Dorsolateral prefrontal cortex (tissue), 122 donors: ENCODE measurements at places on chromosomes 2 and 18.
A peak's percentile ranks its signal among the peaks of the same experiment; 100 is the strongest.

GRCh38 chr2:230671117-230671516 lies 41.5 kb upstream of the CAB39 start:
- no peak for DNase-seq

DNA sequence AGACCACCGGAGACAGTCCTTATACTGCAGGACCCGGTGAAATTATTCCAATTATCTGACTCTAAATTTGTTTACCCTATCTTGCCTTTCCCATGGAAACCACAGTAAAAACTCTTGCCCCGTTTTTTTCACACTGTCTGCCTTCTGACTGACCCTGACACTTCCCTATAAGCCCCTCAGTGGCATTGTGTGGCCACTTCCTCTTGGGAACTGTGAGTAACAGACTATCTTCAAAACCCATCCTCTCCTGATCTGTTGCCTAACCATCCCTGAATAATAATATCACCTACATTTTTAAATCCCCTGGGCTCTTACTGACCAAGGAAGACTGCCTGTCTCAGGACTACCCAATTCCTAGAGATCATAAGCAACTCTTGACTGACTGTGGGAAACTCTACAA lies 42.6 kb upstream of the RNF152 start:
- DNase-seq: no peak

DNA sequence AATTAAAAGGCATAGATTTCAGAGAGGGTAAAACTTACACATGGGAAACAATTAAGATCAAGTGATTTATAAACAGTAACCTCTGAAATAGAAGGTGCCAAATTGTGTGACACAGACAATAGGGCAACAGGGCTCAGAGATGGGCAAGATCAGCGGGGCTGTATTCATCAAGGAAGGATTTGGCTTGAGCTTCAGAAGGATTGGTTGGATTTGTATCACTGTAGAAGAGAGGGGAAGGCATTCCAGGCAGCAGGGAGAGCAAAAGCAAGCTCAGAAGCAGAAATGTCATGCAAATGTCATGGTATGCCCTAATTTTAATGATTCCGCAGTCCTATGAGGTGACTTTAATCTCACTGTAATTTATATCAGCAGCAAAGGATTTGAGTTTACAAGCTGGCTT lies 415.0 kb upstream of the NRP2 start:
- no peak for DNase-seq

DNA sequence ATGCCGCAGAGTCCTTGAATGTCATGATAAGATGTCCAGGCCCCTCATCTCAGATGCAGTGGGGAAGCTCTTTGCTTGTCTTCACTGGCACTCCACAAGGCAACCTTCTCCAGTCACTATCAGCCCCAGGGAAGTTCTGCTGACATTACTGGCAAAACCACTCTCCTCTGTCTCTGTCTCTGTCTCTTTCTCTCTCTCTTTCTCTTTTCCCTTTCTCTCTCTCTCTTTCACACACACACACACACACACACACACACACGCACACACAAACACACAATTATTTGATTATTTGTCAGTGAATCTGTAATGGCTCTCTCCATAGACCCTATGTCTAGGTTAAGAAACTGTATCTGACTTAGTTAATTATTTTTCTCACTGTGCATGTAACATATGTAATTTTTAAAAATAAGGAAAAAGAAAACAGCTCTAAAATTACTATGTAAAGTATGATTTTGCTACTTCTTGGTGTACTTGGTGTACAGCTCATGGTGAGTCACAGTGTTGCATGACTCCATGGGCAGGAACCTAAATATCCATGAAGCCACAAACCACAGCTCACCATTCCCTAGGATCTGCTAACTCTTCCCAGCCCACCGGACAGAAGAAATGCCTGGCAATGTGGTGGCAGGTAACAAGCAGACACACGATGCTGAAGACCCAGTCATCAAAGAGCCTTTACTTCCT lies 594.9 kb upstream of the ID2 start:
- no peak for DNase-seq

- peak; percentile 9 for DNase-seq
Observed at GRCh38 chr2:120712180-120712681, 23.4 kb upstream of the GLI2 start.

DNA sequence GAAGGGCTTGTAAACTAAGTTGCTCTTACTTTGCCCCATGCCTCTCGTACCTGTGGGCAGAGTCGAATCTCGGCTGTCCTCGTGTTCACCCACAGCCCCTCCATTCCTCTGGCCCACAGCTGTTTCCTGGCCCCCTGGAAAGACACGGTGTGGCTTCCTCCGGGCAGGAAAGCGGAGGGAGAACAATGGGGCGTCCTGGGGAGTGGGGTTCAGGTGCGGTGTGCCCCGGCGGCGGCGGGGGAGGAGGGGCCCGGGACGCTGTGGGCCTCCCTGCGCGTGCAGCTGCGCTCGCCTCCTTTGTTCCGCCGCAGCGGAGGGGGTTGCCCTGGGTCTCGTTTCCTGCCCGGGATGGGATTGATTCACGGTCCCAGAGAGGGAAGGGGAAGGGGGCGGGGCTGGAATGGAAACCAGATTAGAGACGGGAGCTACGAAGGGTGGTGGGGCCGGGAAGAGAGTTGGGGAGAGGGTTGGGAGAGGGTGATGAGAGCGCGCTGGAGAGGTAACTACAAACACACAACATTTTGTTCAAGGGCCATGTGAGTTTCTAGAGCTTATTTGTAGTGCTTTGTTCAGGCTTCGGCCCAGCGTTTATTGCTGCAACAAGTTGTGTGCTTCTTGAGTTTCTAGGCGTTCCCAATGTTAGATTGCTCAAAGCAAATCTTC lies 796 bp downstream of the MYO1B start:
- DNase-seq: no peak

DNA sequence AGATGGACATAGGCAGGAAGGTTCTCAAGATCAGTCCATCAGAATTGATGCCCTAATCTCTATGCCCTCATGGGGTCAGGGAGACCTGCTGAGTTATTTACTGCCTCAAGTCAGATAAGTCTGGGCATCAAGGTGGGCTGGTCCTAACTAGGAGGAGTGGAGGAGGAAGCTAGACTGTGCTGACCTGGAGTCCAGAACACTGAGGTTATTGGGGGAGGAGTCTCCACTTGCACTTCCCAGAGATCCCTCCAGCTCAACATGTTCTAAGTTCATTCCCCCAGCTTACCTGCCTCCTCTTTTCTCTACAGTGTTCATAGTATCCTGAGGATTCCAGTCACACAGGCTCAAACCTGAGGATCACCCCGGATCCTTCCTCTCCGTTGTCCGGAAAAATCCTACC lies 19.3 kb downstream of the EVA1A start:
- no peak for DNase-seq

DNA sequence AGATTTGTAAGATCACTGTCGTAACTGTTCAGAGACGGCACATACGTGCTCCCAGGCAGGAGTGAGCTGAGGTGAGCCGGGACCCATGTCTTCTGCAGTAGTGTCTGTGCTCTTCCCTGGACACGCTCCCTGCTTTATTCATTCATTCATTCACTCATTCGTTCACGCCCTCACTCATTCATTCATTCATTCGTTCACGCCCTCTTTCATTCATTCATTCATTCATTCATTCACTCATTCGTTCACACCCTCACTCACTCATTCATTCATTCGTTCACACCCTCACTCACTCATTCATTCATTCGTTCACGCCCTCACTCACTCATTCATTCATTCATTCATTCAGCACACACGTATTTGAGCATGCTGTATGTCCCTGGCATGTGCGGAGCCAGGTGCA lies 207.0 kb downstream of the GLI2 start:
- DNase-seq: no peak

DNA sequence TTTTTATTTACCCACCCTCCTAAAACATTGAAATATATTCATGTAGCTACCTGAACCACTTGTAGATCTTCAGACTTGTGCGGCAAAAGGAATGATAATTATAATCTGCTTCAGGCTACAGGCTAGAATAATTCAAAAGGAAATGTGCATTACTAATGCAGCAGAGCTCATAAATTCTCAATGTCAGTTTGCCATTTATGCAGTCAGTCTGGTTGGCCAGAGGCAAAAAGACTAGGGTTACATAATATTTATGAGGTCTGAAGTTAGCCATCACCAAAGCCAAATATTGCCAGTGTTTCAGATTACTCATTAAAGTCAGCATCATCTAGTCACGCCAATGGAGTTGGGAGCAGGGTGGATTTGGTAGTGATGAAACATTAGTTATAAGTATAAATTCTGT lies 38.9 kb downstream of the METAP1D start:
- DNase-seq: no peak

DNA sequence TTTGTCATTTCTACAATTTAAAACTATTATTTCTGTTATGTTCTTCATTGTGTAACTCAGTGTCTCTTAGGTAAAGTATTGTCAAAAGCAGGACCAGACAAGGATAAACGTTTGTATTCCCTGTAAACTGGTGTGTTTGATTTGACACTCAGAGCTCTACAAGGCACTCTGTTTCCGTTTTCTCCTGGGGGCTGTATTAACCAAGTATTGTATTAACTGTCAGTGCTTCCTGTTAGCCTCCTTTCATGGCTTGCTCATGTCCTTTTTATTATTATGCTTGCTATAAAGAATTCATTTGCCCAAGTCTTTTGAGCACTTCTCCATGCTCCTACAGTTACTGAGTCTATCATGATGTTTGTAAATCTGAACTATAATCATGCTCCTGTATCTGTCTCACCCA lies 323.7 kb downstream of the LPIN1 start:
- DNase-seq: no peak

- no peak for DNase-seq
Observed at GRCh38 chr18:46070815-46071652, 1.0 kb downstream of the PSTPIP2 start.

DNA sequence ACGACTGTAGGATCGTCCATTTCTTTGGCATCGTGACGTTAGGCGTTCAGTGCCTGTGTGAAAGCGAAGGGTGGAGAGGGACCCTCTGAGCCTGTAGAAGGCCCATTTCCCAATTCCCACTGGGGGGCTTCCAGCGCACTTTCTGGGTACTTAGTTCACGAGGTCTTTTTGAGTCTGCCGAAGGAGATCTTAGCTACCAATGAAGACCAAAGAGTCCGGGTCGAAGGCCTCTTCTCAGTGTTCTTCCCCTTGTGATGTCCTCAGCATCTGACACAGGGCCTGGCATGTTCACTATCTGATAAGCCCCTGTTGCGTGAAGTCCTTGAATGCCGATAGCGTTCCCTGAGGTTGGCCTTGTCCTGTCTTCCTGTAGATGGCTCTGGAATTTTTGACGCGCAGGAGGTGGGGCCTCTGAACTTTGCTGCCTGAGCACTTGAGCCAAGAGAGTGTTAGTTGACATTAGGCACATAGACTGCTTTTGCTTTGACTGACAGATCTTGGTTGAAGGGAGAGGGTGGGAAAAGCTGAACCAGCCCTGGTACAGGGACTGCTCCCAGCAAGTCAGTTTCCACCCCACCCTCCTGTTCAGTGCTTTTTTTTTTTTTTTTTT lies 52.8 kb downstream of the LDLRAD4 start:
- no peak for DNase-seq

DNA sequence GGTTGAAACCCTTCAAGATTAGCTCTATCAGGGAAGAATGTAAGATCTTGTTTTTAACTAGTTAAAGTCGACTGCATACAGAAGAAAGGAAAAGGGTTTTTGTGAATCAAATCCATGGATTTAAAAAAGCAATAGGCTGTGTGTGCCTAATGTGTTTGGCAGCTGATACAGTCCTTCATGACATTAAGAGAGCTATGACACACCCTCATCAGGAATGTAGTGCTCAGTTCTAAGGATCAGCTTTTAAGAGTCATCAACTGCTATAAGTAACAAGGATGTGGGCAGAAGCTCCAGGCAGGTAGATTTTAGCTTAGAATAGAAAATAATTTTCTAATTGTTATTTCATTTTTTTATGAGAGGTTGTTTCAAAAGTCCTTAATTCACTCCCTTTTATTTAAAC lies 52.9 kb downstream of the PPP1R1C start:
- DNase-seq: no peak

GRCh38 chr2:66021296-66021695 lies 413.6 kb upstream of the MEIS1 start:
- DNase-seq: no peak

DNA sequence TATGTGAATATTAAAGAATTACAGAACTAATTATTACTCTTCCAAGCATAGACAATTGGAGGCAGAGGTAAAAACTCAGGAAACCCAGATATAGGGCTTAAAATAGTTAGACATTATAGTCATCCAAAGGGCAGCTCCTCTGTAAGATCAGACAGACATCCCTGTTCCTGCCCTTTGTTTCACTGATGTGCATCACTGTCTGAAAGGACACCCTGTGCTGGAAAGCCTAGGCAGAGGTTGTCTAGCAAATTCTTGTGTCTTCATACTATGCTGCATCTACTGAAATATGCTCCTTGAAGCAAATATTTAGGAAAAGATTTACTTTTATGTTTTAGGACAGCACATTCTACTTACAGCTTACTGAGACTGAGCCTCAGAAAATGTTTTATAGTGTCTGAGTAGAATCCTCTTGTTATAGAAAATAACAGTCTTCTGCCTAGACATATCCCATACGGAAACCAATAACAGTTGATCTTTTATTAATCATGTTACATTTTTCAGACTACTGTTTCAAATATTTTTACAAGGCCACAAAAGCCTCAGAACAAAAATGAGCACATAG lies 977.3 kb upstream of the CDH2 start:
- DNase-seq: no peak

GRCh38 chr2:105611333-105611637 lies 133.4 kb upstream of the NCK2 start:
- DNase-seq: no peak

GRCh38 chr18:29184654-29185053 lies 1007.7 kb upstream of the CDH2 start:
- no peak for DNase-seq

GRCh38 chr2:227862227-227862740 lies 9.1 kb upstream of the DAW1 start:
- DNase-seq: no peak

DNA sequence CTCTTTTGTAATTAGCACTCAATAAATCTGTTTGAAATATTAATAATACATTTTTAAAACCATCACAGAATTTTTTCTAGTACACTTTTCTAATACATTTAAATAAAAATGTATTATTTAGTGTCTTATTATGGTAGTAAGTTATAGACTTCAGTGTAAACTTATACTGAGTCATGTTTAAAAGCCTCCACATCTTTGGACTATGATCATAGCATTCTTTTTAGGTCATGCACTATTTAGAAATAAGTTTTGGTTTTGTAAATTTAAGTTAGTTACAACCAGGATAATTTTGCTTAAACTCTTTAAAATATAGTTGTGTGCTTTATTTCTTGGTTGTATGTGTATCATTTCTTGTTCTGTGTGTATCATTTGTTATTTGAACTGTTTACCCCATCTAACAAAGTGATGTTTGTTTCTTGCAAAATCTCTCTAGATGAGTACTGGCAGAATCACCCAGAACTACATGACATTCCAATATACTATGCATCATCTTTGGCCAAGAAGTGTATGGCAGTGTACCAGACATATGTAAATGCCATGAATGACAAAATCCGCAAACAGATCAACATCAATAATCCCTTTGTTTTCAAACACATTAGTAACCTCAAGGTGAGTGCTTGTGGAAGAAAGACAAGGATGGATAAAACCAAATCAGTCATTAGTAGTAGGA lies 16.7 kb downstream of the CPSF3 start:
- DNase-seq: no peak
